ENCODE measurements at places on chromosomes 5 and 9. TPM values are rescaled to one million over a fixed set of nuclear protein-coding genes. Genes with fewer than 3 reads are reported as not detected.

DNA sequence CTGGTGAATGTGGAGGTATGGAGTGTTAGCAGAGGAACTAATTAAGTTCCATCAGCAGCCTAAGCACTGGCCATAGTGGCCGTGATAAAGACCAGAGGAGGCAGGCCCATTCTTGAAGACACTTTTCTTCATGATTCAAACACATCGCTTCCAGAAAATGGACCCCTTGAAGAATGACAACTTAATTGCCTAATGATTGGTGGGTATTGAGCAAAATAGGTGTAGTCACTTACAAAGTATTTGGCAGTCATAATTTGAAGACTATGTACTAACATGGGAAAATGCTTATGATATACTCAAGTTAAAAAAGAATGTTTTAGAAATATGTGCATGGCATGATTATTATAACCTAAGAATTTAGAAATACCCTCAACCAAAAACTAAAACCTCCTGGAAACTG lies 44.8 kb downstream of the MEGF10 start:
- no peak for DNase-seq

- DNase-seq, result no peak
Measured at GRCh38 chr5:62581836-62582597, 3.4 kb downstream of the LRRC70 start.

DNA sequence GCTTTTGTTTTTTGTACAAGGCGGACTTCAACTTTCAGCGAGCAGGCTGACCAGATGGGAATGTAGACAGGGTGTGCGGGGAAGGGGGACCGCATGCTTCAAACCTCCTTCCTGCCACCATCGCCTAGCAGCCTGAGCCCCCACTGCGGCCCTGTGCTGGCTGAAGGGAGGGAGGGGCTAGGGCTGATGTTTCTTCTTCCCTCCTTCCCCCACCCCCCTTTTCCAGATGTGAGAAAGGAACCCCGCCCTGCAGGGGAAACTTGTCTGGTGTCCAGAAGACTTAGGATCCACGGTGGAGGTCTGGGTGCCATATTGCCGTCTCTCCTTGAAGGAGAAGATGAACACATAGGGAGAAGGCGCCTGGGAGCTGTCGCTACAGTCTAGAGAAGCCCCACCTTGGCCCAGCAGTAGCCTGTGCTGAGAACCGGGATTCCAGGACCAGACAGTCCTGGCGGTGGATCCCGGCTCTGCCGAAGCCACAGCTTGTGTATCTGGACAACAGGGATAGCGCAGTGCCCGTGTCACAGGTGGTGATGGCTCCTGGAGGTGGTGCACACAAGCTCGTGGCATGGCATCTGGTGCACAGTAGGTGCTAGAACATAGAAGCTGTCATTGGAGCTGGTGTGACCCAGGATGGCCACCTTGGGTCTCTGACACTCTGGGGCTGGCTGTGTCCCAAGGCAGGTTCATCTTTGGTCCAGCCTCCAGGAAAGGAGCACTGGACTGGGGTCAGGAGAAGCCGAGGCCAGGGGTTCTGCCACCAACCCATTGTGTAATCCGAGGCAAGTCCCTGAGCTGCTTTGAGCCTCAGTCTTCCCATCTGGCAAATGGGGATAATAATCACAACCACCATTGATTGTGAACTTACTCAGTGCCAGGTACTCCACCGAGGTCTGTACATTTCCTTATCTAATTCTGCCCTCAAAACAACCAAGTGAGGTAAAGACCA lies 205.6 kb downstream of the C9orf50 start:
- no peak for DNase-seq

- no peak for DNase-seq
Measured at GRCh38 chr9:85268131-85268530, 473.6 kb downstream of the AGTPBP1 start.

Gene TMEM8B
- 10.2 TPM for total RNA-seq

Gene DPM2
- 58.2 TPM for total RNA-seq

DNA sequence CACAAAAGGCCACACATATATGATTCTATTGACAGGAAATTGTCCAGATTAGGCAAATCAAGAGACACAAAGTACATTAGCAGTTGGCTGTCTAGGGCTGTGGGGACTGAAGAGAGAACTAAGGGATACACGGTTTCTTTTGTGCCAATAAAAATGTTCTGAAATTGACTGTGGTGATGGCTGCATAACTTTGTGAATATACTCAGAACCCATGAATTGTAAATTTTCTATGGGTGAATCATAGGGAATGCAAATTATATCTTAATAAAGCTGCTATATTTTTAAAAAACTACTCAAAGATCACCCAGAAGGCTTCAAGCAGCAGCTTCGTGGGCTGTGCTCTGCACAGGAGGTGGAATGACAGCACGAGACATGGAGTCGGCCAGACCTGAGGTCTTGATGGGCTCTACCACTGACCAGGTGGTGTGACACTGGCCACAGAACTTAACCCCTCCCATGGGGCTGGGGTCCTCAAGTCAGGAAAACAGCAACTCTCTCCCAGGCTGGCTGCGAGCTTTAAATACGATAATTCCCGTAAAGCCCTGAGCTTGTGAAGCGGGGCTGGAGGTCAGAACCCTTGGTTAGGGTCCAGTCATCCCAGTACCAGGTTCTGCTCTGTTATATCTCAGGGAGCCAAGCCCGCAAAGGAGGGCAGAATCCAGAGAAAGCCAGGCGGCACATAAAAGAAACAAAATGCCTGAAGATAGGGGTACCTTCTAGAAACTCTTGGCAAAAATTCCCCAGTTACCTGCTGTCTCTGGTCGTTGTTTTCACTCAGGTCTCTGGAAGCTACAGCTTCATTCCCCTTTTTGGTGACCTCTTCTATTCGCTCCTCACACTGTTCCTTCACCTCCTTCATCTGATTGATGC lies 59.1 kb downstream of the GOLM1 start:
- no peak for DNase-seq

- no peak for DNase-seq
Measured at GRCh38 chr5:82356808-82357671, 78.9 kb upstream of the RPS23 start.

Gene SPINK6
- not detected for total RNA-seq

DNA sequence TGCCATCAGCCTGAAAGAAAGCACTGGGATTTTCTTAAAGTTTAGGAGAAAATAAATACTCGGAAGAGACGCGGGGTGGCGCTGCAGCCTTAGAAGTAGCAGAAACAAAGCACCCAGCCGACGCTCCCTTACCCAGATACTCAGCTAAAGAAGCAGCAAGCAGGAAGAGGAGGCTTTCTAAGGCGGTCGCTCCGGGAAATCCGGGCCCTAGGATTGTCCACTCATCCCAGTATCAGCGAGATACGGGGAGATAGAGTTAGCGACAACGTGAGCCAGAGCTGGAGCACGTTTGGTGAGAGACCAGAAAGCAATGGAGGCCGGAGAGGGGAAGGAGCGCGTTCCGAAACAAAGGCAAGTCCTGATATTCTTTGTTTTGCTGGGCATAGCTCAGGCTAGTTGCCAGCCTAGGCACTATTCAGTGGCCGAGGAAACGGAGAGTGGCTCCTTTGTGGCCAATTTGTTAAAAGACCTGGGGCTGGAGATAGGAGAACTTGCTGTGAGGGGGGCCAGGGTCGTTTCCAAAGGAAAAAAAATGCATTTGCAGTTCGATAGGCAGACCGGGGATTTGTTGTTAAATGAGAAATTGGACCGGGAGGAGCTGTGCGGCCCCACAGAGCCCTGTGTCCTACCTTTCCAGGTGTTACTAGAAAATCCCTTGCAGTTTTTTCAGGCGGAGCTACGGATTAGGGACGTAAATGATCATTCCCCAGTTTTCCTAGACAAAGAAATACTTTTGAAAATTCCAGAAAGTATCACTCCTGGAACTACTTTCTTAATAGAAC lies at the start of gene PCDHB2:
PCDHB2 (plus strand) TSS at position 135 of the 782 bp plus-strand sequence; CDS start at position 311, 176 bp downstream.
- peak; percentile 83 for DNase-seq

Gene PFN3
- total RNA-seq, result 0.48 TPM

Gene PCDHGA3
- total RNA-seq, result 0.92 TPM

DNA sequence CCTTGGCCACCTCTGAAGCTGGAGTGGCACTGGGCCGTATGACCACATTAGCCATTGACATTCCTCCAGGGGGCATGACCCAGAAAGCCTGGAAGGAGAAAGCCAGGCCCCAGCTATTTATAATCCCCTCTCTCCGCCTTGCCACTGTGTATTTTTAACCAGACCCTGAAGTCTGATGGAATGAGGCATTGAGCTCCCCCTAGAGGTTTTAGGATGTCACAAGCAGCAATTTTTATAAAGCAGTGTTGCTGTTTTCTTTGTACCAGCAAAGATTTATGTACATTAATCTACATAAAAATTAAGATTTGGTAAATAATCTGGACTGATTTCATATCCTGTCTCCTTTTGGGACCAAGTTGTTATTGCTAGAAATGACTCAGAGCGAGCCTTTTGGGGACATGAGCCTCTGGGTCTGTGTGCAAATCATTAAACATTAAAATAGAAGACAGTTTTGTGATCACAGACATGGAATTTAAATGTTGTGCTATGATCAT lies 127.1 kb downstream of the TRIO start:
- peak; percentile 38 for DNase-seq

Gene CNTLN
- 12.2 TPM for total RNA-seq

Gene LAMC3
- total RNA-seq, result 35.9 TPM

- DNase-seq, result no peak
Measured at GRCh38 chr9:117464941-117465616, 50.2 kb upstream of the ASTN2 start.

- no peak for DNase-seq
Measured at GRCh38 chr9:105313238-105313637, 68.8 kb downstream of the SLC44A1 start.

DNA sequence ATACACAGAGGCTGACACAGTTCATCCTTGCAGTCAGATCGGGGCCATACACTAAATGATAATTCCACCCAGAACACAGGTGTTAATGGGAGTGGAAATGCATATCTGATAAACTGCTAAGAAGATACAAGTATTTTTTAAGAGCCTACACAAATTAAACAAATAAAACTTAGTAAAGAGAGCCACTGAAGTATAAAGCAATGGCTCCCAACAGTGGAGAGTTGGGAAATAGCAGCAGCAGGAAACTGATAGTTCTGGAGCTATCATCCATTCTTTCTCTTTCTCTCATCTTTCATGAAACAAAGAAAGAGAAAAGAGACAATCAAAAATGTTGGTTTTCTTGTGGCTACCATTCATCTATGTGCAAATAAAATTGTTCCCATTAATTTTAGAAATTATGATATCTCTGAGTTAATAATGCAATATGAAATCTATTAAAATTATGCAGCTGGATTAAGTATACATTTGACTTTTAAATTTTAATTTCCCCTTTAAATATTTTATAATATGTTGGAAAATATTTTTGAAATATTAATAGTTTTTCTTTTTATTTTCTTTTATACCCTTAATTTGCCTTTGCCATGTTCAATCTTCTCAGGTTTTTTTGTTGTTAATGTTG lies 120.8 kb downstream of the EMB start:
- no peak for DNase-seq

DNA sequence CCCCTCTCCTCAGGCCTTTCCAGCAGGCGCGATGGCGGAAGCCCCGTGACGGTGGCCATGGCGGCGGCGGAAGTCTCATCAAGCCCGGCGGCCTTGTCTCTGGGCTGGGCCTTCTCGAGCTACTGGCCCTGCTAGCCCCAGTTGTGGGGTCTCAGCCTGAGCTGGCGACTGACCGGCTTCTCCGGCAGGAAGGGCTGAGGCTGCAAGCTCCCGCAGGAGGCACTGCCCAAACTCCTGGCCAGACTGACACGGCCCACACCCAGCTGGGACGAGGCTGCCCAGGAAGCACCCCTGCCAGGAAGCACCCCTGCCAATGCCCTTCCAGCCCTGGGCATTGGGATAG lies 88.5 kb upstream of the ANKH start:
- no peak for DNase-seq

DNA sequence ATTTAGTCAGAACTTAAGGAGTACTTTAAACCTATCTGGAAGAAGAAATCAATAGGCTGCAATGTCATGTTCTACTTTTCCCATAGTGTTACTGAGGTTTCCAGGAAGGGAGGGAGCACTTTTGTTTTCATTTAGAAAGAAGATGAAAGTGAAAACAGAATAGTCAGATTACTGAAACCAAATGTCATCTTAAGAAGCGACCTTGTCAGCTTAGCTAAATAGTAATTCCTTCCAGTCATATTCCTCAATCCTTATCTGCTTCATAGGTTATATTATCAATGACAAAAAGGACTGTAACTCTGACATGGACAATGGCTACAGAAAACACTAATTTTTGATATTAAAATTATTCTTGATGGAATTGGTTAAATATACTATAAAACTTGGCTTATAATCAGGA lies 27.7 kb downstream of the SAR1B start:
- no peak for DNase-seq

DNA sequence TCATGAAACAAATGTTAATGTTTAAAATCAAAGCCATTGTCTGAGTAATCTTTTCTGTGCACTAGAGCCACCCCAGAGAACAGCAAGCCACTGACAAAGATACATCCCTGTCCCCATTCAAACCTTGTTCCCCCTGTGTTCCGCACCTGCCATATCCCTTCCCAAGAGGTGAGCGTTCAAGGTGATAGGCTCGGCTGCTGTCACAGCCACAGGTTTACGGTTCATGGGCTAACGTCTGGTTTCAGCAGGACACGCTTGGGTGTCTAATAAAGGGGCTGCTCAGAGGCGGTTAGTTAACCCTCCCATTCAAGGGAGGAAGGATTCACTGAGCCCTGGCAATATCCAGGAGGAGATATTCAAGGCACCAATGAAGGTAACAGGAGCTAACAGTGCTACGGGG lies 24.5 kb upstream of the LAMC3 start:
- no peak for DNase-seq

- DNase-seq, result no peak
Measured at GRCh38 chr5:74973694-74974093, 78.7 kb downstream of the GCNT4 start.

- DNase-seq, result no peak
Measured at GRCh38 chr9:29060041-29060440, 1486.8 kb upstream of the C9orf72 start.

DNA sequence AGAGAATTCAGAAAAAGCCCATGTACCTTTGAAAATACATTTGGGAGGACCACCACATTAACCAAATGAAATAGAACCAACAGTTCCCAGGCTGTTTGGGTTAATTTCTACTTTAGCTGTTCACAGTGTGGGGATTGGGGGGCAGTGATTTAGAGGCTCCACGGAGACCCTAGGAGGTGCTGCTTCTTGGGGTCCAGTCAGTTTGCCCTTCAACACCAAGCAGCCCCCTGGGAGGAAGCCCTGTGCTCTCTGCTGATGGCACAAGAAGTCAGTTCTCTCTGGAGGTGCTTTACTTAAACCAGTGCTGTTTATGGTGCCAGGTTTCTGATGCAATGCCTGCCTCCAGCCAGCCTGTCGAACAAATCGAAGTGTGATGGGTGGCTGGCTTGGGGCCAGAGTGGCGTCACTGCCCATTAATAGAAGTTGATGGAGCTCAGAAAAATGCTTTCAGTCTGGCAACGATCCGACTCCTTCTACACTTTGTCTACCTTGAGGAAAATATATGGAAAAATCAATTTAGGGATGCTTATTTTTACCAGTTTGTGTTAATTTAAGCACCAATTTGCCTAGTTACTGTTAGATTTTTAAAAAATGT lies 134.0 kb downstream of the SNX18 start:
- no peak for DNase-seq

DNA sequence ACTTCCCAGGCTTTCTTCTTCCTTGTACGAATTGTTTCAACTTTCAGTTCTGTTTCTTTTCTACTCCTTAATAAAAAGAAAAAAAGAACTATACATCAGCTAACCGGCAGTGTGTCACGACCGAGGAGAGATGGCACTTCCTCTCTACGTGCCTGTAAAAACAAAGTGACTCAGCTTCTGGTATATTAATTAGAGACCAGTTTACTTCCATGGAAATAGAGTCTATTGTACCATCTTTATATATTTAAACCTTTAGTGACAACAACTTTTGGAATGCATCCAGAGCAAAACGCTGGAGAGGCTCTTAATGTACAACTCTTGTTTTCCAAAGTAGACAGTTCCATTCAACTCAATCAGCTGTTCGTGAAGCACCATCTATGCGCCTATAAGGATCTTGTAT lies 94.5 kb upstream of the LIFR start:
- no peak for DNase-seq

Measured in WTC11 (cell line).